CD4-positive, alpha-beta T cell treated with Interleukin-15 for 1 hour (primary cell): ENCODE measurements at places on chromosomes 13 and 19.
A peak's percentile ranks its signal among the peaks of the same experiment; 100 is the strongest.

DNA sequence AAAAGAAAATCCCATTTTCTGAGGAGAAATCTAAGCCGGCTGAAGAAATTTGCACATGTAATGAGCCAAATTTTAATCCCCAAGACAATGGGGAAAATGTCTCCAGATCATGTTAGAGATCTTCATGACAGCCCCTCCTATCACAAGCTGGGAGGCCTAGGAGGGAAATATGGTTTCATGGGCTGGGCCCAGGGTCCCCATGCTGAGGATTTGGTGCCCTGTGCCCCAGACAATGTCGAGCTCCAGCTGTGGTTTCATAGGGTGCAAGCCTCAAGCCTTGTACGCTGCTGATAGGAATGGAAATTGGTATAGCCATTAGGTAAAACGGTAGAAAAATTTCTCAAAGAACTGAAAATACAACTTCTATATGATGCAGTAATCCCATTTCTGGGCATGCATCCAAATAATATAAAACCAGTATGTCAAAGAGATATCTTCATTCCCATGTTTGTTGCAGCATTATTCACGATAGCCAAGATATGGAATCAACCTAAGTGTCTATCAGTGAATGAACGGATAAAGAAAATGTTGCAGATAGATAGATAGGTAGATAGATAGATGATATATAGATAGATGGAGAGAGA, 19.3 kb upstream of the FREM2 start:
- DNase-seq: no peak

GRCh38 chr19:49847731-49848696, 2.9 kb upstream of the PTOV1 start:
- DNase-seq: no peak

- peak; percentile 80 for DNase-seq
These were observed 610 bp downstream of the RABAC1 start for GRCh38 chr19:41958367-41959055.

GRCh38 chr19:56508290-56508778, 679 bp downstream of the ZNF471 start:
- no peak for DNase-seq

DNA sequence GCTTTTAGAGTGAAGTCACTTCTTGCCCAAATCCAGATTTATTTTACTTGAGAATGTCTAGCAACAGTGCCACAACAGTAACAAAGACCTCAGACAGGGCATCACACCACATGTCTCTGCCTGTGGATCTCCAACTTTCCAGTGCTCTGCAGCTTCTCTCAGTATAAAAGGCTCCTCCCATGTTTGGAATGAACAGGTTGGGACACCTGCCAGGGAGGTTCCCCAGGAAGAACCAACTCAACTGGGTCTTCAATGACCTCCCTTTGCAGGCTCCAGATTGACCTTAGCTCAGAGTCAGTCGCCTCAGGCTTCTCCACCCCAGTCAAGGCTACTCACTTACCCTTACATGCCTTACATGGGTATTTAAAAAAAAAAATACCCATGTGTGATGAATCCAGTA, 3.4 kb downstream of the ZNF823 start:
- no peak for DNase-seq

GRCh38 chr19:51226067-51226466, 1.2 kb downstream of the CD33 start:
- DNase-seq: no peak

GRCh38 chr13:107900775-107901174, 314.6 kb downstream of the LIG4 start:
- no peak for DNase-seq

DNA sequence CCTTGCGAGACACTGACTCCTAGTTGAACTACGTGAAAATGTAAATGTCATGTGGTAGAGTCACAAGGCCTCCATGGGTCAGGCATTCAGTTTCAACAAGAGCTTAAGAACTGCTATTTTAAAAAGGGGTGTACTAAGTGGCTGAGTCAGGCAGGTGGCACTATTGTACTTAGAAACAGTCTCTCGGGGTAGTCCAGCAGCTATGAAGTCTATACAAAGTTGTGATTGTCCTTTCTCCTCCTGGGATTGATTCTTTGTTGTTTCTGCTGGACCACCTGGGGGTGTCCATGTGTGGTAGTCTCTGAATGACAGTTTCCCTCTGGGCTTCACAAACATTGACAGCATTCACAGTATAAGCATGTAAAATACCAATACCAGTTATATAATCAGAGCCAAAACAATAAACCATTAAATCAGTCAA, 33.0 kb downstream of the UGGT2 start:
- no peak for DNase-seq

DNA sequence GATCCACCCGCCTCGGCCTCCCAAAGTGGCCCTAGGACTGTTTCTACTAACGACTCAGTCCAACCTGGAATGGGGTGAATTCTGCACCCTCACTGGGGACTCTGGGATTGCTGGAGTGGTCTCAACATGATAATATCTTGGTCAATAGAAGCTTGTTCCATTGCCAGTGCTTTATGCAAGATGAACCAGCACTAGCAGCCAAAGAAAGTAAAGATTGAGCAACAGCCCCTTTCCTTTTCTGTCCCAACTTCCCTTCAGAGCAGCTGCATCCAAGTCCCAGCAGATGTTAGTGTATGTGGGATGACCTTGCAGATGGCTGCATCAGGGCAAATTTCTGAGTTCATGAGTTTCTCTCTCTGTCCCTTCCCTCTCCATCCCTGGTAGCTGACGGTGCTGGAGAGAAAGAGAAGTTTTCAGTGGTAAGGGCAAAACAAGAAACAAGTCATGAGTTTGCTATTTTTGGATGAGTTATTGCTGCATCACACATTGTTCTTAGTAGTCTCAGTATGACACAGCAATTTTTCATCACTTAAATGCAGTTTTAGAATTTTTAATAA, 183.6 kb upstream of the EDNRB start:
- no peak for DNase-seq

GRCh38 chr19:40799558-40800338, 757 bp downstream of the EGLN2 start:
- DNase-seq: no peak

DNA sequence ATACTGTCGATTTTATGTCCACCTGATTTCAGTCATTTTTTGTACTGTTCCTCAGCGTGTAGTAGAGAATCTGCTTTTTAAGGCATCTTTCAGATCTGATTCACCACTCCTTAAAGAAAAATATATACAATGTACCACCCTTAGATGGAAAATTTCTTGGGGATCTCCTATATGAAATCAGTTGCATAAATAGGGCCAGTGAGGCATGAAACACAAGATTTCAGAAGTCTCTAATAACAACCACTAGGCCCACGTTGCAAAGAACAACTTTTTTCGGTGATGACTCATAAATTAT, 1.4 kb downstream of the USP12 start:
- no peak for DNase-seq

DNA sequence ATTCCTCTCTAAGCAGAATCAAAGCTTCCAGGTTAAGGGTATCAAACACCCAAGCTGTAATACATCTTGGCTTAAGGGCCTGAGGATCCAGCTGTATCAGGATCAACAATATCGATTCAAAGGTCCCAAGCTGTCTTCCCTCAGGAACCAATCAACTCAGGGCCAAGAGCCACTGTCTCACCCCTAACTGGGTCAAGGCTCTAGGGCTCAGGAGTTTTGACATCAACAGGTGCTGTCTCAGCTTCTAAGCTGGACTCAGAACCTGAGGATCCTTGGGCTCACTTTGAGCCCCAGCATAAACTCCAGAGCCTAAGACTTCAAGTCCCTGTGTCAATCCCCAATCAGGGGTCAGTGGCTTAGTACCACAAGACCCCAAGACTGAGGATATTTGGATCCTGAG, 917 bp downstream of the FBXW9 start:
- no peak for DNase-seq
